ENCODE measurements at places on chromosomes 6 and 20.

DNA sequence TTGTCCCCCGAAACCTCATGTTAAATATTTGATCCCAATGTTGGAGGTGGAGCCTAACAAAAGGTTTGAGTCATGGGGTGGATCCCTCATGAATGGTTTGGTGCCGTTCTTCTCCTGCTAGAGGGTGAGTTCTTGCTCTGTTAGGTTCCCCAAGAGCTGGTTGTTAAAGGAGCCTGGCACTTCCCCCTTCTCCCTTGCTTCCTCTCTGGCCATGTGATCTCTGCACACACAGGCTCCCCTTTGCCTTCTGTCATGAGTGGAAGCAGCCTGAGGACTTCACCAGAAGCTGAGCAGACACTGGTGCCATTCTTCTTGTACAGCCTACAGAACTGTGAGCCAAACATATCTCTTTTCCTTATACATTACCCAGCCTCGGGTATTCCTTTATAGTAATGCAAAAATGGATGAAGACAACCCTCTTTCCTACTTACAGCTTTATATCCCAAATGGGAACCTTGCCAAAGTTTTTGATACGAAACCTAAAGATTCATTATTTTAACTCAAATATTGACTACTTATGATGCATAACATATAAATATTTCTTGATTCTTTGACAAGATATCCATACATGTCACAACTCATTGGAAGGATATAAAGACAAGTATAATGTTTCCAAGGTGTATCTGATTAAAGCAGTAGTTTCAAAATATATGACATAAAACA lies 61.0 kb downstream of the RNF182 start:
- peak; percentile 16 for DNase-seq

GRCh38 chr6:139494376-139494990 lies 120.0 kb upstream of the CITED2 start:
- DNase-seq, result peak; percentile 31

- DNase-seq, result peak; percentile 38
These were observed 13.4 kb upstream of the RPS6KA2 start for GRCh38 chr6:166640342-166641043.

DNA sequence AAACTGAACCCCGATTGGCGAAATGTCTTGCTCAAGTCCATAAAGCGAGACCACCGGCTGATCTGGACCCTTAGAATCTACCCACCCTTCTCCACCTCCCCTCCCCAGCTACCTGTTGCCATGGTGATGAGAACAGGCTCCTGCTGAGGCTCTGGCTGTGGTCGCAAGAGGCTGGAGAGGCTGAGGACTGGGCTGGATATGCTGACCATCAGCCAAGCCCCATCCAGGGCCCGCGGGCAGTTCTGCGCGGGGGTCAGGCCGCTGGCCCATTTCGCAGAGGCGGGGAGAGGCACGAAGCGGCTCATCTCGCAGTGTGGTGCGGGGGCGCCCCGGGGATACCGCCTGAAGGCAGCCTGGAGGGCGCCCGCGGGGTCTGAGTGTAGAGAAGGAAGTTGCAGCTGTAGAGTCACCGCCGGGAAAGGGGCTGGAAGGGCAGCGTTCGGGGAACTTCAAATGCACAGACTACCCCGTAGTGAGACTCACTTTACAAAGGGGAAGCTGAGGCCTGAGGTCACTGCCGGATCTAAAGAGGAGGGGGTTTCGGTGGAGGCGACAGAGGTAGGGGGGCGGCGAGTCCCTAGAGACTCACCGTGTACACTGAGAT lies 671 bp downstream of the TAPBP start:
- DNase-seq, result peak; percentile 81

- no peak for DNase-seq
These were observed 141.9 kb downstream of the ID4 start for GRCh38 chr6:19979059-19979458.

DNA sequence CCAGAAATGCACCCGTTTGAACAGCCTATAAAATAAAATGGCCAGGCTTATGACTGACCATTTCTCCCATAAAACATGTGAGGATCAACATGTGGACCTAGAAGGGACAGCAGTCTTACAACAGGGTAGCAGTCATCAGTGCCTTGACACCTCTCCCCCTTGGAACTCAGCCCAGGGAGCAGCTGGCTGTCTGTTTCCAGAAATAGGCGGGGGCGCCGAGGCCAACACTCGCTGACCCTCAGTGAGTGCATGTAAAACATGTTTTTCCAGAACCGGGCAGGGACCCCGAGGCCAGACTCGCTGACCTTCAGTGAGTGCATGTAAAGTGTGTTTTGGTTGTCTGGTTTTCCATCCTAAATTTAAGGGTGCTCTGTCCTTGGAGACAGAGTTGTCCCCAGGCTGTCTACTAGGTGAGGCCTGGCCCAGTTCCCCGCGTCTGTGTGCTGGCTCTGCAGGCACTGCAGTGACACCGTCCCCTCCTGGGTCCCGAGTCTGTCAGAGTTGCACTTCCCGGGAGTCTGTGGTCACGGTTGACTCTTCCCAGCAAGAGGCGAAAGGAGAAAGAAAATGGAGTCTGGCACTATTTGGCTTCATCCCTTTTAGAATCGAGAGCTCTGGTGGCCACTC lies 19.8 kb upstream of the ADRM1 start:
- no peak for DNase-seq

DNA sequence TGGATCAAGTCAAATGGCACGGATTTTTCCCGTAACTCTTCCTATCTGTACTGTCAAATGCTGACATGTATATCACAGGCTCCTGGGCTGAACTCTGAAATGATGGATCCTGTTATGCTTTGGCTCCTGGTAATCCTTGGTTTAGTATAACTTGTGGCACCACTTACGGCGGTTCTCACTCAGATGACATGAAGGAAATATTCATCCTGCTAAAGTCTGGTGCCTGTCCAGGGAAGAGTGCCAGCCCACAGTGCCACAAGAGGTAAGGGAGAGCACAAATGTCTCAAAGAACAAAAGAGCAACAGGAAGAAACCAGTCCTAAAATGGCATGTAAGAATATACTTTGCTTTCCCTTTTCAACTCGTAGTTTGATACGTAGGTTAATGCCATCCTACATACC lies 93.1 kb upstream of the TAB2 start:
- no peak for DNase-seq

GRCh38 chr20:53124803-53125202 lies 152.6 kb downstream of the TSHZ2 start:
- no peak for DNase-seq

DNA sequence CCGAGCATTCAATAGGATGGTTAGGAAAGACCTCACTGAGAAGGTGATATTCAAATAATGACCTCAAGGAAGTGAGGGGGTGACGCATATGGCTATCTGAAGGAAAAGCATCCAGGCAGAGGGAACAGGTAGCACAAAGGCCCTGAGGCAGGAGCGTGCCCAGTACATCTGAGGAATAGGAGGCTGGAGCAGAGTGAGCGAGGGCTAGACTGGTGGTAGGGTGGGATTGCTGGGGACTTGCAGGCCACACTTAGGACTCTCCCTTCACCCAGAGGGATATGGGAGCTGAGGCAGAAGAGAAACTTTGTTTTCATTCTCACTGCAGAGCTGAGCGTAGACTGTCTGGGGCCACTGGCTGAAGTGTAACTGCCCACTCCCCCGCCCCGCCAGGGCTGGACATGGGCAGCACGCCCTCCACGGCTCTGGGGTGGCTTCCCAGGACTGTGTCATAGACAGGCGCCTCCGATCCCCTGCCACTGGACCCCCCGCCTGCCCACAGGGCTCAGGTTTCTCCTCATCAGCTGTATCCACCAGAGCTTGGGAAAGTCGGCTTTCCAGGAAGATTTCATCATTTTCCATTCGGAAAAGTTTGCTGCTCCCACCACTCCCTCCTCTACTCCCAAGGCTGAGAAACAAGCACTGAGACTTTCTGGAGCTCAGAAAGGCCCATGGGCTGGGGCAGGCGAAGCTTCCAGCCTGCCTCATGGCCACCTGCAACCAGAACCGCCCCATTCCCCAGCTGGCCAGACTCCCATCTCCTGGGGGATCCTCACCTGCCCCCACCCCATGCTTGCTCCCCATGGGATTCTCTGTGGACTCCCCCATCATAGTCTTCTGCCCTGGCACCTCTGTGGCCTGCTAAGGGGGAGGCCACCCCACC lies 142.6 kb downstream of the MRPL14 start:
- DNase-seq, result no peak
